ENCODE measurements at places on chromosomes 16 and 17.

GRCh38 chr17:68603027-68603426, 1.9 kb upstream of the FAM20A start:
- no peak for DNase-seq

DNA sequence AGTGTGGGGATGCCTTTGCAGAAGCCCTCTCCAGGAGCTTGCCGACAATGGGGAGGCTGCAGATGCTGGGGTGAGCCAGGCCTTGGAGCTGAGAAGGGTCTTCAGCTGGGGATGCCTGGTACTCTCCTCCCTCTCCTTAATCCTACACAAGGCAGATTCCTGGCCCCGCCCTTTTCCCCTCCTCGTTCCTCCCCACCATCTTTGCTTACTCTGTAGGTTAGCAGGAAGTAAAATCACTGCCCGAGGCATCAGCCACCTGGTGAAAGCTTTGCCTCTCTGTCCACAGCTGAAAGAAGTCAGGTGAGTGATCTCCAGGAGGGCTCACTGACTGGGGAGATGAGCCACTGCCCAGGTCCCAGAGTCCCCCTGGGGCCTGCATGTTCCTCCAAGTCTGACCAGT, 38.7 kb downstream of the NLRC5 start:
- DNase-seq, result peak; percentile 20

- no peak for DNase-seq
Observed at GRCh38 chr16:88333848-88334777, 48.6 kb upstream of the ZNF469 start.

DNA sequence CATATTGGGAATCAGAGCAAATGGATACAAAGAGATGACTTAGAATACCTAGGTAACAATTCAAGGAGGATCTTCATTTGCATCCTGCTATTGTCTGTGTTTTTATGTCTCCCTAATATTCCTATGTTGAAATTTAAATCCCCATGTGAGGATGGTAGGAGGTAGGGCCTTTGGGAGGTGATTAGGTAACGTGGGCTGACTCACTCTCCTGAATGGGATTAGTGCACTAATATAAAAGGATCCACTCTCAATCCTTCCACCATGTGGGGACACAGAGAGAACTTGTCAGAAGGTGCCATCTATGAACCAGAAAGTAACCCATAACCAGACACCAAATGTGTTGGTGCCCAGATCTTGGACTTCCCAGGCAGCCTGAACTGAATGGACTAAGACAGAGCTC, 83.4 kb downstream of the CDH8 start:
- no peak for DNase-seq

GRCh38 chr16:83244057-83244456, 563.7 kb upstream of the HSBP1 start:
- DNase-seq, result no peak

GRCh38 chr17:49241692-49242397, 11.3 kb upstream of the PHOSPHO1 start:
- no peak for DNase-seq

DNA sequence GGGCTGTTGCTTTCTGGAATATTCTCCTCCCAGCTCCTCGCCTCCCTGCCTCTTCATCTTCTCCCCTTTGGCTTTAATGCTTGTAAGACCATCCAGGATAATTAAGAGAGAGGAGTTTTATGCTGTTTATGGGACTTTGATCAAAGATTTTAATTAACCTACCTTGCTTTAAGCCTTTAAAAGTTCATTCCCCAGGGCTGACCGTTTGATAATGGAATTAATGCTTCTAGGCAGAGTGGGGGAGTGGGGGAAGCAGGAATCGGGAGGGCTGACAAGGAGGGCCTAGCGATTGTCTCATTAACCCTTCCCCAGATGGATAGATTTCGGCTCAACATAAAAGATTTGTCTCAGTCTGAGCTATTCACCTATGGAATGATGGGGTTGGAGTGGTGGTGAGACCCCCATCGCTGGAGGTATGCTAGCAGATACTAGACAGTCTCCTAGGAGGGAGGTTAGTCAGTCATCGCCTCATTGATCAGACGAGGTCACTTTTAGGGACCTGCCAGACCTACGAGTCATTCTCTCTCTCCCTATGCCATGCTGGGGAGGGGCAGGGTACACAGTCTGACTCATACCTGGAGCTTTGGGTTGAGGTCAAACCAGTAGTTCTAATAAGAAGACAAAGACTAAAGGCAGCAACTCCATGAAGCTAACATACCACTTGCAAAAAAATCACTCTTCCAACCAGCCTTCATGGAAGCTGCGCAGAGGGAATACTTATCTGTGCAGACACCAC, 236.6 kb upstream of the NLRP1 start:
- no peak for DNase-seq

DNA sequence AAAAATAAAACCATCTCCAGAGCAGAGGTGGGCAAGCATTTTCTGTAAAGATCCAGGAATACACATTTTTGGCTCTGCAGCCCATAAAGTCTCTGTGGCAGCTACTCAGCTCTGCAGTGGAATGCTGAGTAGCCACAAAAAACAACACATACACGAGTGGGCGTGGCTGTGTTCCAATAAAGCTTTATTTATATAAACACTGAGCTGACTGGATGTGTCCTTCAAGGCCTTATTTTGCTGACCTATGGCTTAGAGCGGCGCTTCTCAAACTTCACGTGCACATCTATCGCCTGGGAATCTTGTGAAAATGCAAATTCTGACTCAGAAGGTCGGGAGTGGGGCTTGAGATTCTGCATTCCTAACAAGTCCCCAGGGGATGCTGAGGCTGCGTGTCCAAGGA, 39.7 kb downstream of the XYLT1 start:
- DNase-seq, result no peak

DNA sequence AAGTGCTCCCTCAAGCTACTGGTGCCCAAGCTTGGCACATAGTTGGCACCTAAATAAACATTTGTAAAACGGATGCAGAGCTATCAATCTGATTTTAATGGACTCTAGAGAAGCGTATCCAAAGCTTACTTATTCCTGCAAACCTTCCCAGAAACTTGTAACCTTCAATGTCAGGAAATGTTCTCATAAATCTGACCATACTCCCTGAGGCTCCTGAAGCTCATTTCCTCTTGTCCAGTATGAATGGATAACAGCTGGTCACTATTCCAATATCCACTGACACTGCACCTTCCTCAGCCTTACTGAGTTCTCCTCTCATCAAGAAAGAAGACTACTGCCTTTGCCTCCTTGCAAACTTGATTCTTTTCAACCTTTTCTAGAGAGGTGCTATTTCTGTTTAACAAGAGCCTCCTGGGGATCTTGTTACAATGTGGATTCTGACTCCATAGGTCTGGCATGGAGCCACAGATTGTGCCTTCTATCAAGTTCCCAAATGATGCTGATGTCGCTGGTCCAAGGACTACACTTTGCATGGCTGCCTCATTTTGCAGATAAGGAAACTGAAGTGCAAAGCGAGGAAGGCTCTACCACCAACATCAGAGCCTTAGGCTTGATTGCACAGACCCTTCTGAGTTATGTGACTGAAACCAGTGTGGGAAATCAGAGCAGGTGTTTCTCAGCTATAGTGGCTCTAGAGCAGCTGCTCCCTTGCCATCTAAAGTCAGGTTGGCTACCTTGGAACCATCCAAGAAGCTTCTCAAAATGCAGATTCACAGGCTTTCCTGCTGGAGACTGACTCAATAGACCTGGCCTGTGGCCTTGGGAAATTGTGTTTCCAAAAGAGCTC, 377.8 kb downstream of the SOX9 start:
- no peak for DNase-seq

DNA sequence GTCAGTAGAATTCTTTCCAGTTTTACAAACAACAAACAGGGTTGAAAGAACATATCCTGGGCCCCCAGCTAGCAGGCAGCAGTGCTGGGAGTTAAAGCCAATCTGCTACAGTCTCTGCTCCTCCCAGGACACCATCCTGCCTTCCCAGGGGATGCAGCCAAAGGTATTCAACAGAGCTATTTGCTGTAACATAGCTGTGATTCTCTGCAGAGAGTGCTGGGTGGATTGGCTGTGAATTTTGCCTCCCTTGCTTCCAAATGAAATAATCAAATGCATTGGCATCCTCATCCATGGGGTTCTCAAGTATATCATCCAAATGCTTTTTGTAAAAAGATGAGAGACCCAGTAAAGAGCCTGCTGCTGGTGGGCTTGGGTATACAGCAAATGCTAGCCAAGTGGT, 124.3 kb downstream of the NPIPB5 start:
- no peak for DNase-seq

GRCh38 chr16:61362585-61362984, 673.7 kb downstream of the CDH8 start:
- no peak for DNase-seq

DNA sequence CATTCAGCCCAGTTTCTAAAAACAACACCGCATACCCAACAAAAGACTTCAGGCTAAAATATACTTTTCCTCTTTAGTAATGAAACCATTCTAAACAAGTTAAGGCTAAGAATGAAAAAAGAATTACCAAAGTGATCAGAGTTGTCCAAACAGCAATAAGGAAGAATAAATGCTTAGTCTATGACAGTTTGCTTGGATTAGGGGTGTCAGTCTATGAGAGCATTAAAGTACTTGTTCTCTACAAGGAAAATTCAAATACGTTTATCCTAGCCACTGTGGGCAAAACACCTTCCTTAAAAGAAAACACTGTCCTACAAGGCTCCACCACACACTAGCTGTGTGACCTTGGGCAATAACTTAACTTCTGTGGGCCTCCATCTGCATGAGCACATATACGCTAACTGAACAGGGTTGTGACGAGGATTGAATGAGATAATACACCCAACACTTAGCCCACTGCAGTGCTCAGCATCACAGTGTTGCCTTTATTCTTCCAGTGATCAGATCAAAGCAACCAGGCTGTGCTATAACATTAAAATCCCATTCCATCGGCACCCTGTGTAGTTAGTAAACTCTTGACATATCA, 53.6 kb downstream of the TEX2 start:
- no peak for DNase-seq

GRCh38 chr16:66359012-66359411, 7.5 kb upstream of the CDH5 start:
- no peak for DNase-seq

DNA sequence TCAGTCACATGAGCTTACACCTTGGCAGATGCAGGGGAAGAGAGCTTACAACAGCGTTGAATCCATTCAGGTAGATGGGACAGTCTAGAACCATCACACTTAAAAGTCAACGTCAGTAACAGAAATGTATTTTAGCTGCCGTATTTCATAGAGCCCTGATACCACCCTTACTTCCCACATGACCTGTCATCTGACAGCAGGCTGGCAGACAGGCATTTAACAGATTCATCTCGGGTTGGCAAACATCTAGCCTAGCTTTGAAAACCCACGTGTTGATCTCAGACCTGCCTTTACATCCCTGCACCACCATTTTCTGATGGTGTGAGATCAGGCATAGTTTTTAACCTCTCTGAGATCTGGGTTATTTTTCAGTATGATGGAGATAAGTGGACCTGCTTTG, 177.9 kb upstream of the HSBP1 start:
- no peak for DNase-seq

- DNase-seq, result no peak
Observed at GRCh38 chr17:56754523-56755208, 79.1 kb downstream of the C17orf67 start.

DNA sequence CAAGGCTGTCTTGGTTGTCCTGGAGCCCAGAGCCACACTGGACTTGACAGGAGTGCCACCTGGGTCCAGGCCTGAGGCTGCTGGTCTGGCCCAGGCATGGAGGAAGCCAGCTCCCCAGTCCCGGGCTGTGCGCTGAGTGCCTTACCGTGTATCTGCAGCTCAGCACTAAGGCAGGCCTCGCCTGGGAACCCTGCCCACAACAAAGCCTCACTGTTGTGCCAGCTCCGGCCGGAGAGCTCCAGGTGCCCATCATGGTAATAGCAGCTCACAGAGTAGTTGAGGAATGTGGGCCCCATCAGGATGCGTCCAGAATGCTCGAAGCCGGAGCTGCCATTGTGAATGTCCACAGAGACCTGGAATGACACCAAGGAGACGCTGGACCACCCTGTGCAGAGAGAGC, 72.2 kb downstream of the RMI2 start:
- DNase-seq, result no peak

GRCh38 chr16:67021321-67021720, 7.6 kb upstream of the CBFB start:
- no peak for DNase-seq

- no peak for DNase-seq
Observed at GRCh38 chr16:76681296-76681695, 404.1 kb downstream of the CNTNAP4 start.

- DNase-seq, result peak; percentile 63
Observed at GRCh38 chr17:10210151-10210574, 11.8 kb upstream of the GAS7 start.

DNA sequence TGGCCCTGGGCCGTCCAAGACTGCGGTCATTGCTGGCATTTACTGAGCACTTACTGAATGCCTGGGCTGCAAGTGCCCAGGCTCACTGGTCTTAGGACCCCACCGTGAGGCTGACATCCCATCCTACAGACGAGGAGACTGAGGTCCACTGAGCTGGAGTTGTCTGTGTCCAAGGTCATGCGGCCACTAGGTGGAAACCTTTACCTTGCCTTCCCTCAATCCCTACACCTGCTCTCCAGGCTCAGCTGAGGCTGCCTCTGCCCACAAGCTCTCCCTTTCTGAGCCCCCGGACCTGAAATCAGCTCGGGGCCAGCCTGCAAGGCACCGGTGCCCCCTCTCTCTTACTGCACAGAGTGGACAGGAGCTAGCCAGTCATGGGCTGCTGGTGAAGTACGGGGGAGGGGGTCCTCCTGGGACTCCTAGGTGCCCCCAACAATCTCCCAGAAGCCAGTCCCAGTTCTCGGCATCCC, 1.5 kb downstream of the CASKIN1 start:
- DNase-seq, result no peak

DNA sequence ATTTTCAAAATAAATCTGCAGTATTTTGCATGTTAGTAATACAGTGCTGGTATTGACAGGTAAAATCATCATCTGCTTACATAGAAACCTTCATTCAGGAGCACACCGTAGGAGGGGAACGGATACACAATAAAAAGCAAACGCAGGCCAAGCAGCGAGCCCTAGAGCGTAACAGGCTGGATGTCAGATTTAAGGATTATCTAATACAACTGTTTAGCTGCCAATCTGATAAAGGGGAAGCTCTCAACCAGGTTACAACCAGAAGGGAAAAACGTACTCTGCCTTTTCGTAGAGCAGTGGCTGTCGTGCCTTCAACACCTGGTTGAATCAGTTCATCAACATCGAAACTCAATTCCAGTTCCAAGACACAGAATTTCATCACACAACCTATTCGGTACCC, 16.4 kb upstream of the CUEDC1 start:
- DNase-seq, result no peak

DNA sequence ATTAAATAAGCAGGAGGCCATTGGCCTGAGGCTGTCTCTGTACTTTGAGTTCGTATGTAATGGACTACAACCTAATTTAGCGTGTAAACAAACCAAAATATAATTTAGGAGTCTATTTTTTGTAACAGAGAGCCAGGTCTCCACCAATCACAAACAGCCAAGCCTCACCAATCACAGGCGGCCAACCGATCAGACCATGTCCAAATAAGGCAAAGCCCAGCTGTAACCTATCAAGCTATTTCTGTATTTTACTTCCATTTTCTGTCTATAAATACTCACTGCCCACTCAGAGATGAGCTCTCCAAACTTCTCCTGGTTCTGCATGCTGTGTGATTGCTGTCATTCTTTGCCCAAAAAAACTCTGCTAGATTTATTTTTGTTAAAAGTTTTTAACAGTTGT, 322.7 kb downstream of the NPIPA8 start:
- DNase-seq, result no peak

Data from right forelimb (tissue), 1 donor.